Ovary (tissue), 10 donors: ENCODE measurements at places on chromosomes 1 and 21.

- DNase-seq = no peak
Observed at GRCh38 chr1:99306644-99307043, 42.4 kb downstream of the PLPPR4 start.

DNA sequence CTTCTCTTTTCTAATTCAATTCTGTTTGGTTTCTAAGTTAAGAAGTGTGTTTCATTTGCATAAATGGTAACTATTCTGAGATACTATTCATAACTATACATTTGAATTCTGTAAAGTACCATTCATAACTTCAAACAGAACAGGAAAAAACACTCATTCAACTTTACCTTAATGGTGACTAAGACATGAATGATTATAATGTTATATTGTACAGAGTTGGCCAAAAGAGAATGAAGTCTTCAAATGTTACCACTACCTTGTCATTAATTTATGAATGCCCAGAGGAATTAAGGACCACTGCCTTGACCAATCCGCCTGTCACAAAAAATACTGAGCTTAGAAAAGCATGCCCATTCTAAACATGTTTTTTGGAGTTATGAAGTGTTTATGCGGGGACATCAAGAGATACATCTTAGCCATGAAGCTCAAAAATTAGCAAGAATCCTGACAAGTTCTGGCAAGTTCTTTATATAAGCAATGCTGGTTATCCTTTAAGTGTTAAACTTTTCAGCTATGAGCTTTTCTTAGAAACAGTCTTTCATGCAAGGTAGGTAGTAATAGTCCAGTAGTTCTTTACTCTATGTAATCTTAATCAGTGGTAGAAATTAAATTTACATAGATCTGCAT, 7.9 kb downstream of the WASF2 start:
- DNase-seq = no peak

GRCh38 chr21:34715985-34716596, 47.3 kb downstream of the CLIC6 start:
- no peak for DNase-seq

- DNase-seq = peak; percentile 52
Observed at GRCh38 chr1:156489166-156489934, 11.2 kb downstream of the MEF2D start.

GRCh38 chr1:56550859-56551188, 28.5 kb downstream of the PLPP3 start:
- DNase-seq = no peak

DNA sequence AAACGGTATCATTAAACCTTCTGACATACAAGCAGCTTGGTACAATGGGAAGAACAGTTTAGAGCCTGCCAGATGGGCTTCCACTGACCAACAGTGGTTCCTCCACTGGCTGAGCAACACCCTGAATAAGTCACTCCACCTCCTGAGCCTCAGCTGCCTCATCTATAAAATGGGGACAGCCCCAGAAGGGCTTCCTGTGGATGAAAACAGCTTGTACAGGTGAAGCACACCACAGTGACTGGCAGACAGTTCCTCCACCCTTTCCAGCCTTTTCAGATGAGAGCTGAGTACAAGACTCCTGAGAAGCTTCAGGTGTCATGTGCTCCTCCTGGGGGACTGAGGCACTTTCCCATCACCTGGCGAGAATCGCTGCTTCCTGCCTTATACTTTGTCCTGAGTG, 2.1 kb downstream of the CAPZB start:
- no peak for DNase-seq

DNA sequence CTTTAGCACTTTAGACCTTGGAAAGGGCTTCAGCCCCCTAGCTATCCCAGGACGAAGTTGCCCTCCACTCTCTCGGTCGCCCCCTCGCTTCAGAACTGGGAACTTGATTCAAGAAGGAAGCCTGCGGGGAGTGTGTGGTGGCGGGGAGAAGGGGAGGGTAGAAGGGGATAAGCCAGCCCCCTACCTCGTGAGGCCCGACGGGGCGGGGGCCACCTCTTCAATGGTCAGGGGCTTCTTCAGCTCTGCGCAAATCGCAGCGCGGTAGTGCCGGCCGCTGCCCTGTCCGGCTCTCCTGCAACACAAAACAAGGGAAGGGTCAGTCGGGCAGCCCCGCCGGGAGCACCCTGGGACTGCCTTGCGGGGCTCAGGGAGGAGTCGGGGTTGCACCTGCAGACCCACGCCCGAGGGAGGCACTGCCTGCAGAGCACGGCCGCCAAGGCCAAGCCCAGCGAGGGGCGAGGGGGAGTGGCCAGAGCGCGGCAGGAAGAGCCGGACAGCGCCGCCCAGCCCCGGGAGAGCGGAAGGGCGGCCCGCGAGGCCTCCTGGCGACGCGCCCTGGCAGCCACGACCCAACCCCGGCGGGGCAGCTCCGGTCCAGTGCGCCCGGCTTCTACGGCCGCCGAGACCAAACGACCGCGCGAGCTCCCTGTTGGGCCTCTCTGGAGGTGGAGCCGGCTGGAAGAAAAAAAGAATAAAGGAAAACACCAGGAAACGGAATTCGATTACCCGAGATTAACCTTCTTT, 56.2 kb upstream of the RASAL2 start:
- DNase-seq = peak; percentile 88

DNA sequence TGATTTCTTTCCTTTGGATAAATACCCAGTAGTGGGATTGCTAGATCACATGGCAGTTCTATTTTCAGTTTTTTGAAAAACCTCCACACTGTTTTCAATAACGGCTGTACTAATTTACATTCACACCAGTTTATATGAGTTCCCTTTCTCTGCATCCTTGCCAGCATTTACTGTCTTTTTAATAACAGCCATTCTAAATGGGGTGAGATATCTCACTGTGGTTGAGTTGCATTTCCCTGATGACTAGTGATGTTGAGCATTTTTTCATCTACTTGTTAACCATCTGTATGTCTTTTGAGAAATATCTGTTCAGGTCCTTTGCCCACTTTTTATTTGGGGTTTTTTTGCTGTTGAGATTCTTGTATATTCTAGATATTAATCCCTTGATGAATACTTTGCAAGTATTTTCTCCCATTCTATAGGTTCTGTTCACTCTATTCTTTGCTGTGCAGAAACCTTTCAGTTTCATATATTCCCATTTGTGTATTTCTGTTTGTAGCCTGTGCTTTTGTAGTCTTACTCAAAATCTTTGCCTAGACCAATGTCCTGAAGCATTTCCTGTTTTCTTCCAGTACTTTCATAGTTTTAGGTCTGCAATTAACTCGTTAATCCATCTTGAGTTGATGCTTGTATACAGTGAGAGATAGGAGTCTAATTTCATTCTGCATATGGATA, 7.3 kb downstream of the HENMT1 start:
- no peak for DNase-seq

DNA sequence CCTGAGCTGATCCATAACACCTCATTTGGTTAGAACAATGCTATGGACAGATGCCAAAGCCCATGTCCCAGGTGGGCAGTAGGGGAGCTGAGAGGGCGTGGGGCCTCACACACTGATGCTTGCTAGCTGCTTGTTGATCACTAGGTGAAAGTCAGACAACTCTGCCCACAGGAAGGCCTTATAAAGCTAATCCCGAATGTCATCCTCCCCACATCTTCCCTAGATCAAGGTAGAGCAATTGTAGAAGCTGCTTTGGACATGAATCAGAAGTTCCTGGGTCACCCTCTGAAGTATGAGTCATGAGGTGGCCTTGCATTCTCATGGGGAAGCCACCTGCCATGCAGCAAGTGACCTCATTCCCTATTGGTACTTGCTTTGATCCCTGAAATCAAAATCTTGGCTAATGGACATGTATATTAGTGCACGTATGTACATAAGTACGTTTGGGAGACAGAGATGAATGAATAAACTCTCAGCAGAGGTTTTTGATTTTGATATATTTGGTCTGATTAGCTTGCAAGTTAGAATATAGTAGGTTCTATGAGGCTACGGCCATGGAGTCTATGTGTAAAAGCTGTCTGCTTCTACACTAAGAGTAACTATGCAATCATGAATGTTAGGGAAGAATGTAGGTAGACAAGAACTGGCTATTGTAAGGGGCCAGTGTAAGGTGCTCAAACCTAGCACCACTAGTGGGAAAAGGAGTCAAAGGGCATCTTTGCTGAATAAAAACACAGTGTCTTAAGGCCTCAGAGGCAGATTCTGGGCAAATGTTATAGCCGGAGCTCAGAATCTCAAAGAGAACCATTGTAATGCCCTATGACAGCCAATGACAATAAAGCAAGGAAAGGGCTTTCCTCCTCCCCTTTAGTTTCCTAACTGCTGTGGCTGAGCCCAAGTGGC, 52.6 kb downstream of the ABCA4 start:
- no peak for DNase-seq

DNA sequence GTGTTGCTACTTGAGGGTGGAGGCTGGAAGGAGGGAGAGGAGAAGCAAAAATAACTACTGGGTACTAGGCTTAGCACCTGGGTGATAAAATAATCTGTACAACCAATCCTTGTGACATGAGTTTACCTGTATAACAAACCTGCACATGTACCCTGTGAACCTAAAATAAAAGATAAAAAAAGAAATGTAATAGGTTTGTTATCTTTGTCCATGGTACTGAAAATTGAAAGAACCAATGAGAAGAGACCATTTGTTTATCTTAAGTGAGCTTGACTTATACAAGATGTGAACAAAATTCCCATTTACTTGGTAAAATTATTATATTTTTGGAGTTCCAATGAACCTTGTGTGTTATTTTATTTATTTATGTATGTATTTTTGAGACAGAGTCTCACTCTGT, 11.1 kb upstream of the USP25 start:
- no peak for DNase-seq

DNA sequence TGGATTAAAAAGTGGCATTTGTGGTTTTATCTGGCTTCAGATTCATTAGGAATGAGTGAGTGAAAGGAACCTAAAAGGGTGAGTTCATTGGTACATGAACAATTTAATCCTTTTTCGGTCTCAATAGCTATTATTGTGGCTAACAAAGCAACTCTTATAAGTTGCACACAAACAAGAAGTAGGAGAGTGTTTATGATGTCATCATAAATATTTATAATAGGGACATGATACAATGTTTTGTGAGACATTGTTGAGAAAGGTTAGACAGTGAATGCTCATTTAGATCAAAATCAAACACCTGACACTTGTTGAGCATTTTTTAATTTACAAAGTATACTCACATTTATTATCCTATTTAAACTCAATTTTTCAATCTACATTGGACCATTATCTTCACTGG, 363.4 kb downstream of the PDE4B start:
- DNase-seq = no peak

- no peak for DNase-seq
Observed at GRCh38 chr1:199269241-199269640, 630.4 kb downstream of the PTPRC start.

DNA sequence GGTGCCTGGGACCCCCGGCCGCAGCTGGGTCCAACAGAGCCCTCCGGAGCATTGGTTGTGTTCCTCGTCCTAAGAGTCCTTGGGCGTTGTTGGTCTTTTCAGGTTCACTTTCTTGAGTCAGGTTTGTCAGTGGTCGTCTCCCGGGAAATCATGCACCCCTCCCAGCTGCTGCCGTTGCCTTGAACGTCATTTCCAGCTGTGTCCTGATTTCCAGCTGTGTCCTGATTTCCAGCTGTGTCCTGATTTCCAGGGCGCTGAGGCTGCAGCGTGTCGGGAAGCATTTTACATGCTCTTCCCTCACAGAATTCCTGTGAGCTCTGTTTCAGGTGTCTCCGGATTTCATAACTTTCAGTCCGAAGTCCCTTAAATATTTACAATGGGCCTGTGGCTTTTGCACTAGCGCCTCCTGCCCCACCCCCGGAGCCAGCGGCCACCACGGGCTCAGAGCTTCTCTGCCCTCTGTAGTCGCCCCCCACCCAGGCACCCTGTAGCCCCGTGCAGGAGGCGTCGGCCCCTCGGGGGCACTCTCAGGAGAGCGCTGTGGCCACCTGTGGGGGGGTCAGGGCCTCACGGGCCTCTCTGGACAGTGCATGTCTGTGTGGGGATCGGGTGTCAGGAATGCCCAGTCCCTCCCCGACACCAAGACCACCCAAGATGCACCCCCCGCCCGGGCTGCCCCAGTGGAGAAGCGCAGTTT, 66.7 kb downstream of the COL18A1 start:
- DNase-seq = no peak

DNA sequence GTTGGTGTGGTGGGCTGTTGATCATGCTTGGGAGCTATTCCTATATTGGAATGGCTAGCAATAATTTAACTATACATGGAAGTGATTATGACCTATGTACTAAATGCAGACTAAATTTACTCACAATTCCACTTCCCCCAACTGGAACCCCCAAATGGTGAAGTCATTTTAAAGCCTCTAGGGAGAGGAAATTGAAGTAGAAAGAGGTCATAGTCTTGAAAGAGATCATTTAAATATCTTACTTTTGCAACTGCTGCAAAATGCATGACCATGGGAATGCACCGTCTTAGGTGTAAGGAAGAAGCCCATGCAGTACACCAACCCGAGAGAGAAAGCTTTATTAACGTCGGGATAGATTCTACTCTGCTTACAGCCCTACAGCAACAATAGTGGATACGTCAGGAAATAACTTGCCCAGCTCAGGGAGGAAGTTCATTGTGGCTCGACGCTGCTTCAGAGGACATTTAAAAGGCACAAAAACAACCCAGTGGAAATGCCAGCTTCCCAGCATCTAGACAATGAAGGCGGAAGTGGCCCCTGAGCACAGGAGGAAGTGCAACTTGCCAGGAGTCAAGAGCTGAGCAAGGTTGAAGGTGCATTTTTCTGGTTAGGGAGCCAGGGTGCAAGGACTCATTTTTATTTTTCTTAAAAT, 26.5 kb downstream of the CYYR1 start:
- no peak for DNase-seq

- DNase-seq = no peak
Observed at GRCh38 chr1:119791377-119791776, 19.9 kb downstream of the REG4 start.

GRCh38 chr1:195663549-195664280, 944.5 kb downstream of the KCNT2 start:
- DNase-seq = no peak

GRCh38 chr21:46005081-46005480, 23.5 kb downstream of the COL6A1 start:
- no peak for DNase-seq

GRCh38 chr1:151384584-151384983, 12.1 kb upstream of the SELENBP1 start:
- no peak for DNase-seq

GRCh38 chr1:70874063-70874462, 173.6 kb downstream of the PTGER3 start:
- no peak for DNase-seq

- DNase-seq = no peak
Observed at GRCh38 chr1:164466001-164466421, 93.0 kb upstream of the PBX1 start.

DNA sequence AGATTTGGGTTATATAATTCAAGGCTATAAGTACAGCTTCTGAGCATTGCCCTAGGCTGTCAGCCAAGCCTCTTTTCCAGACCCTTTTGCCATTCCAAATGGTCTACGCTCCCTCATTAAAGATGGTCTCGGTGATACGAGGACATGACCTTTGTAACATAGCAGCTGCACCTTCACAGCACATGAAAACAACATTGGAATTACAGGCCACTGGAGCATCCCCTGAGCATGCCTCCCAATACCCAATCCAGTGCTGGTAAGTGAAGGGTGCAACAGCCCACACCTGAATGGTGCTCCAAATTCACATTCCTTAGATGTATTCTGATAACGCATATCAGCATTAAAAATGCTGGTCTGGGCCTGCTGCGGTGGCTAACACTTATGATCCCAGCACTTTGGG, 20.1 kb upstream of the PTPRF start:
- no peak for DNase-seq

GRCh38 chr1:21854090-21854750, 42.2 kb downstream of the LDLRAD2 start:
- DNase-seq = no peak
